ENCODE measurements at places on chromosomes 3 and 15.

GRCh38 chr3:100500320-100500880 lies 8.0 kb downstream of the TMEM45A start:
- no peak for DNase-seq

- DNase-seq: no peak
Measured at GRCh38 chr3:155449613-155450267, 156.3 kb upstream of the STRIT1 start.

GRCh38 chr3:179318876-179319275 lies 4.0 kb upstream of the ZNF639 start:
- no peak for DNase-seq

- no peak for DNase-seq
Measured at GRCh38 chr3:143118630-143119008, 952 bp upstream of the CHST2 start.

GRCh38 chr3:47761046-47761445 lies 20.6 kb downstream of the SMARCC1 start:
- DNase-seq: no peak

DNA sequence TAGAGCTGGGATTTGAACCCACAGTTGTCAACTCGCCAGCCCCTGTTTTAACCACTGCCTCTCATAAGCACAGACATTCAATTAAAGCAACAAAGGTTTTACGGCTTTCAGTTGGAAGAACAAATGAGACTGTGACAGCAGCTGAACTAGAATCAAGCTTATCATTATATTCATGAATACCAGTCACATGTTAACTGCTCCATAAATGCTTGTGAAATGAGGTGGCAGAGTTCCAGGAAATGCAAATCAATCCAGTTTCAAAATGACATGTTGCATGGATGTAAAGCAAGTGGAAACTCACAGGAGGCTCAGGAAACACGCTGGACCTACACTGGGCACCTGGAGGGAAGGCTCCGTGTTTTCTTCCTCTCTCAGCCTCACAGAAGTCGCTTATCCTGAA lies 3.9 kb downstream of the GP5 start:
- no peak for DNase-seq

- DNase-seq: no peak
Measured at GRCh38 chr3:52742418-52743041, 28.2 kb downstream of the NEK4 start.

- no peak for DNase-seq
Measured at GRCh38 chr3:28280781-28281180, 39.4 kb downstream of the CMC1 start.

GRCh38 chr3:142315083-142315482 lies 89.7 kb upstream of the GK5 start:
- no peak for DNase-seq

GRCh38 chr3:100708644-100708988 lies 678 bp upstream of the TFG start:
- DNase-seq: no peak

All from type B pancreatic cell (in vitro differentiated cells).